ENCODE measurements at places on chromosomes 3 and 15.

DNA sequence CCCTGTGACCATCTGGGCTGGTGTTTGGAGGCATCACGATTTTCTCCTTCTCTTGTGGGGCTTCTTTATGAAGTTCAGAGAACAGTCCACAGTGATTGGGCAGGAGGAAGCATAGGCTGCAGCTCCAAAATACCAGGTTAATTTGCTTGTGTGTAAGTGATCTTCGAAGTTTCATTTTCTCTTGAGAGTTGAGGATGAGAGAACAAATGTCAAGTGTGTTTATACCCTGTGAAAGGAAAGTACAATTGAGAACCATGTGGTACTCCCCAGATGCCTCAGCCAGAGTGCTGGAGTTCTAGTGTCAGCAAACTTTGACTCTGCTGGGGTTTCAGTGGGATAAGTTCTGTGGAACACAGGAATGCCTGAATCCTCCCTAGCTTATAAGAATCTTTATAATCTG is 357.1 kb upstream of the CFAP20DC start:
- no peak for DNase-seq

DNA sequence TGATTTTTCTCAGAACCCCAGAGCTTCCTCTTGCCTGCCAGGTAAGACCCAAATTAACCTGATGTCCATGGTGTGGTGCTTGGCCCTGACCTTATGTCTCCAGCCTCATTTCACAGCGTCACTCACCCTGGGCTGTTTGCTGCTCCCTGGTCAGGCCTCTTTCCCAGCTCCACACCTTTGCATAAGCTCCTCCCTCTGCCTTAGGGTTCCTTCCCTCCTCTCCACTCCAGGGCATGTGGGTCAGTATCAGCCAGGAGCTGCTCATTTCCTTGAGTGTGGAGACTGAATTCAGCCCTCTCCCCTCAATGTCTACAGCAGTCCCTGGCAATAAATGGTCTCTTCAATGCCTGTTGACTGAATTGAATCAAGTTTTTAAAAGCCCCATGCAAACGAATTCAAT is 75.6 kb upstream of the ANKRD34C start:
- DNase-seq: no peak

DNA sequence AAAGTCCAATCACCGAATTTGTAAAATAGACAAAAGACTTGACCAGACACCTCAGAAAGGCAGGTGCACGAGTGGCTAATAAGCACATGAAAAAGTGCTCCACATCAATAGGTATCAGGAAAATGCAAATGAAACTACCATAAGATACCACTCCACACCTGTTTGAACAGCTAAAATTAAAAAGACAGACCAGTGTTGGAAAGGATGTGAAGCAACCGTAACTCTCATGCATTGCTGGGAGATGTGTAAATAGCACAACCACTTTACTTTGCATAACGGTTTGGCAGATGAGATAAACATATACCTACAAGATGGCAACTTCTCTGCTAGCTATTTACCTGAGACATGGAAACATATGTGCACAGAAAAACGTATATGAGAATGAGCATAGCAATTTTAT is 56.9 kb downstream of the CADPS start:
- DNase-seq: no peak

DNA sequence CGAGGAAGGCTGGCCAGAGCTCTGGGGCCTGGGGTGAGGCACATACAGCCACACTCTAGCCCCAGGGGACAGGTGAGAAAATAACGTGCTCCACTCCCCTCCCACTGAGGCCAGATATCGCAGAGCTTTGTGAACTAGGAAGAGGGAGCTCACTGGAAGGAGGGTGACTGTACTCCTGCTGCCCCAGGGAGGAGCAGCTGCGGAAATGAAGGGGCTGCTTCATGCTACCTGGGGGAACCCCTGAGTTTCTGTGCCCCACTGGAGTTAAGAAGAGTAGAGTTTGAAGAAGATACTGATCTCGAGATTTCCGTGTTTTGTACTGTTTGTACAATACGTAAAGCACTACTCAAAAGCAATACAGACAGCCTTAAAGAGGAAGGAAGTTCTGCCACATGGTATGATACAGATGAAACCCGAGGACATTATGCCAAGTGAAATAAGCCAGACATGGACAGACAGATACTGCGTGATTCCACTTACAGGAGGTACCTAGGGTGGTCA is 44.6 kb downstream of the CMTM6 start:
- DNase-seq: peak; percentile 10

DNA sequence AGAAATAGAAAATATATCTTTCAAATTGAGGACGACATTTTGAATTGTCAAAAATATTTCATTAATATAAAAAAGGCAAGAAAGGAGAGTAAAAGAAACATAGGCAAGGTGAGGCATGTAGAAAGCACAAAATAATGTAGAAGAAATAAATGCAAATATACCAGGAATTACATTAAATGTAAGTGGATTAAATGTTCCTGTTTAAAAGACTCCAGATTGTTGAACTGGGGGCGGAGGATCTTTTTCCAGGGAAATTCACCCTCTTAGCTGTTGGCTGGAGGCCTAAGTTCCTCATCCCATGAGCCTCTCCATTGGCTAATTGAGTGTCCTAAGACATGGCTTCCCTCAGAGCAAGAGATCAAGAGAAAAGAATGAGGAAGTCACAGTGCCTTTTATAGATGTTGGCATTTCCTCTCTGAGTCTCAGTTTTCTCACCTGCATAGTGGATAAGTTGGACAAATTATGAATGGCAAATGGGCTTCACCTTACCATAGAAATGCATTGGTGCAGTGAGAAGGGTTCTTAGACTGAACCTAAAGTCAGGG is 147.4 kb upstream of the SMAD3 start:
- no peak for DNase-seq

DNA sequence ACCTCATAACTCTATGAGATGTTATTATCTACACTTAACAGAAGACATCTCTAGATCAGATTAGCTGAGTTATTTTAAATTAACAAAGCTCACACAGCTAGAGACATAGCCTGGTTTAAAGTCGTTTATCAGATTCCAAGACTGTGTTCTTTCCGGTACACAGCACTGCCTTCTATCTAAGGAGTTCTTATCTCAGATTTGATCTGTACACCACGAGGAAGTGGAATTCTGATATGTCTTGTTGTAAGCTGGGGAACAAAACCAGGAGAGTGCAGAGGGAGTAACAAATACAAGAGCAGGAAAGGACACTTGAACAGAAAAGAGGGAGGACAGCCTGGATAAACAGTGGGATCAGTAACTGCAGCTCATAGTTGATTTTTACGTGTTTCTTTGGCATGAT is 61.7 kb upstream of the KCNMB2 start:
- DNase-seq: no peak

GRCh38 chr3:47002171-47003055 is 22.9 kb downstream of the NBEAL2 start:
- no peak for DNase-seq

- no peak for DNase-seq
These were observed 18.3 kb downstream of the FBXO22 start for GRCh38 chr15:75921732-75922703.

- no peak for DNase-seq
These were observed 36.0 kb upstream of the IDH2 start for GRCh38 chr15:90138071-90138833.

- no peak for DNase-seq
These were observed 19.0 kb upstream of the CHCHD6 start for GRCh38 chr3:126685021-126685420.

- peak; percentile 36 for DNase-seq
These were observed at the start of gene RAB6B for GRCh38 chr3:133895208-133896001. TSS of gene RAB6B (minus strand) at chr3:133895882. CDS start at chr3:133895466, 416 bp downstream.

DNA sequence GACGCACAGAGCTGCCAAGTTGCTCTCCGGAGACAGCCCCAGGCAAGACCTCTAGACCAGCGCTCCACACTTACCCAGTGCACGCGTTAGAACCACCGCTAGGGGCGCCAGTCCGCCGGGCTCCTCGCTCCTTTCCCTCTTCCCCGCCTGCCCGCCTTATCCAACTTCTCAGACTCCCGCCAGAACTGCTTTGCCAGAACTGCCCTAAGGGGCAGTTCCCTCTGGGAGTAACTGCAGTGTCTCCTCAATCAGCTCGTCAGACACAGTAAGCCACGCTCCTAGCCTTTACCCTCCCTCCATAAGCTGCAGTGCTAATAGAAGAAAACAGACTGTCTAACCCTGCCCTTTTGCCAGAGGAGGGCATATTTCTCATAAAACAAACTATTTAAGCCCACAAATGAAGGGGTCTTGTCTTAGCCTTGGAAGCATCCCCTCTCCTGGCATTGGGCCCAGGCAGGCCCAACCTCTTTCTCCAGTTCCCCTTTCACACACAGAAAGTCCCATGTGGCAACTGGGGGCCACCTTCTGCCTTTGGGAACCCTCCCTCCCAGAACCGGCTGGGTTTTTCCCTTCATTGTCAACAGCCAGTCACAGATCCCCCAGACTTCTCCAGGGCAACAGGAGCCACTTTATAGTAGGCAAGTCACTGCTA is 3.7 kb downstream of the BMF start:
- peak; percentile 76 for DNase-seq

- no peak for DNase-seq
These were observed 39.6 kb downstream of the LEKR1 start for GRCh38 chr3:156865732-156866131.

DNA sequence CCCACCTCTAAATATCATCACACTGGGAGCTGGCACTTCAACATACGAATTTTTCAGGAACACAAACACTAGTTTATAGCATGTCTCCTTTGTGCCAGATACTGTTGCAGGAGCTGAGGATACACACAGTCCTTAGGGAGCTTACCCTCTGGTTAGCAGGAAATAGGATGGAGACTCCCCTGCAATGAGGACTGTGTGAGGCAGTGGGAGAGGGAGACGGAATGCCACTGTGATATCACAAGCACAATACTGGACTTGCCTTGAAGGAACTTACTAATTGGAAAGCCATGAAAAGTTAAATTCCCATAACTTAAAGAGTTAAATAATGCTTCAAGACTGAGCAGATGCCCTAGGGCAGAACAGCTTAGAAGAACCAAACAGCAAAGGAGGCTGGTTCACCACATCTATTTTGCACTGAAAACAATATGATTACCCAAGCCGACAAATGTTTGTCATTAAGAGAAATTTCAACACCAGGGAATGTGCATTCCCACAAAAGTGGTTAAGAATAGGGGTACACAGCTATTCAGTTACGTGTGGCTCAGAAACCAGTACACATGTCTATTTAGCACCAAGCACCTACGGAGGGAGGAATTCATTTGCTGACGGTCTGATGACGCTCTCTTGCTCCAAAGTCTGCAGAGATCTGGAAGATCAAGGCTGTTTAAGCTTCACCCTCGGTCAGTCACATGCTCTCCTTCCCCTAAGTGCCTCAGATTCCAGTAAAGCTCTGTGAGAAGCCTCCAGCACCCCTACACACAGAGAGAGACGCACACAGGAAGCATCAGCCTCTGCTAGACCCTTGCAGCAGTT is 5.2 kb downstream of the TBC1D2B start:
- DNase-seq: no peak

- no peak for DNase-seq
These were observed 506 bp downstream of the RAD51 start for GRCh38 chr15:40695469-40695890.

GRCh38 chr15:82963471-82964341 is 11.2 kb upstream of the HOMER2 start:
- no peak for DNase-seq

DNA sequence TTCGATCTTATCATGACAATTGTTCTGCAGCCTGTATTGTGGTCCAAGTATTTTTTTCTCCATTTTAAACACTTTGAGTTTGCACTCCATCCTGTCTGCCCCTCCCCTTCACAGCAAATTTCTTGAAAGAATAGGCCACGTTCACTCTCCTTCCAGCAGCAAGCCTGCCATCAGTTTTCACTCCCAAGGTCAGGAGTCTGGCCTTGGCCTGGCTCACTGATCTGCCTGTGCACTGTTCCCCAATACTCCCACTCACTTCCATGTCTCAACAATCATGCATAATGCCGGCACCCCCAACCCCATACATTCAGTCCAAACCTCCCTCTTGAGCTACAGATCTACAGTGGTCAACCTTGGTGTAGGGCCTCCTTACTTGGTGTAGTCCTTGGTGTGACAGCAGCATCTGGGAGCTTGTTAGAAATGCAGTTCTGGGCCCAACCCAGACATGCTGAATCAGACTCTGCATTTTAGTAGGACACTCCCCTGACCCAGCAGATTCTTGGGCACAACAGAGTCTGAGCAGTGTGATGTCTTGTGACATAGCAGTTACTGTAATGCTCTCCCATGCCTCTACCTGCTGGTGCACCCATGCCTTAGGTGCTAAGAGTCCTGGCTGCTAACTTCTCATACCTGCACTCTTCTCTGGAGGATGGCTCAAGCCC is 58.3 kb upstream of the XCR1 start:
- no peak for DNase-seq

DNA sequence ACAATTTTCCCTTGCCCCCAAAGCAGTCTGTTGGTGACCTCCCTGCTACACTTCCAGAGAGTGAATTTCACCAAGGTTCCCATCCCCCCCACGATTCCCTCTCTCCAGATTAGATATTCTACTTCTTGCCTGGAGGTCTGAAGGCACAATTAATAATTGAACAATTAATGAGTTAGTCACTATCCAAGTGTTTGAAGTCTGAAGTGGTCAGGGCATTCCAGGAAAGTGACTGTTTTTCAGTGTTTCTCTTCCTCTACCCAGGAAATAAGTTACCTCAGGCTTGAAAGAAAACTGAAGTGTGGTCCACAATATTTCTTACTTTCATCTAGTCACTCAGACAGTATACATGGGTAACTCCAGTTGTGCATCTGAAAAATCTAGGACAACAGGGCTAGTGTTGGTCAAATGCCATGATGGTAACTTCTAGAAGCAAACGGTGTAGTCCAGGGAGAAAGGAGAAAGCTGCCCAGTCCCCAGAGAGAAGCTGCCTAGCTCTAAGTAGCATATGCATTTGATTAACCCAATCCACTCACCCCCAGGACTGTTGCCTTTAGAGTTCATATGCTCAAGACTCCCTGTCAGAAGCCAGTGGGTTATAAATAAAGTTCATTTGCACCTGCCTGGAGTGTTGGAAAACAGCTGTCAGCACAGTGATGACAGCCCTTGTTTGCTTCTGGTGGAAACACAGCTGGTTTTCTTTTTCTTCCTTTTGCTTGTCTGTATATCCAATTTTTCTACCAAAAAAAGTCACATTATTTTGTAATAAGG is 2.3 kb upstream of the TM4SF4 start:
- no peak for DNase-seq

DNA sequence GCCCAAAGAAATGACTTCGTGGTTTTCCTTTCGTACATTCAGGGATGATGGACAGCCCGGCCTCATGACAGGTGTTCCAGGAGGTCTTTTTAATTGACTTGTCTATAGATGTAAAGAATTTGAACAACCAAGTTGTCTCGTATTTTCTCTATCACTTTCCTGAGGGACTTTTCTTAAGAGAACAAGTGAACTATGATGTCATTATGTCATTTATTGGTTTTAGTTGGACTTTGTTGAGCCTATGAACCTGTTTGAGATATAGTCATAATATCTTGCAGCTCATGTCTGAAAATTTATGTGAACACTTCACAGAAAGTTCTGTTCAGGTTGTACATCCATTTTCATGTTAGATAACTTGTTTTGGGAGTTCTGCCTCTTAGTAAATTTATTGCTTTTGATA is 89.2 kb downstream of the RBMS3 start:
- DNase-seq: no peak

DNA sequence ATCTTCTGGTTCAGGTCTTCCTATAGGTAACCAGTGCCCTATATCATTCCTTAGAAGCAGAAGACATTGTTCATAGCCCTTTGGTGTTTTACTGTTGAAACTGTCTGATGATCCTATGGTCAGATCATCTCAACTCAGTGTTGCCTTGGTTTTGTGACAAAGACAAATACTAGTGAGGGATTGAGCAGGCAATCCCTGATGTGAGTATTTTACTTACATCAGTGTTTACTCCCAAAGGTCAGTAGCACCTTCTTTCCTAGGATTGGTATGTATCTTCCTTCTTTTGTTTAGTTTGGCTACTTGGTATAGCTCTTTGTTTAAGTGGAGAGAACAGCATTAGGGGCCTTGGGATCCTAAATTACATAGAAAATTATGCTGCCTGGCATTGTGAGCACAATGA is 41.1 kb downstream of the BBS4 start:
- DNase-seq: no peak

Data from NCI-H1092 treated with DMSO at 0.1 percent for 48 hours (cell line).